ENCODE measurements at places on chromosomes 2 and 18. TPM values are rescaled to one million over a fixed set of nuclear protein-coding genes. Genes with fewer than 3 reads are reported as not detected.

GRCh38 chr2:126876631-126877030 lies 22.1 kb upstream of the TEX51 start:
- H3K27me3 ChIP-seq, result no peaks in the 10 kb centered on the region
- no peak for DNase-seq
- H3K36me3 ChIP-seq, result no peaks in the 10 kb centered on the region
- no peaks in the 10 kb centered on the region for H3K4me1 ChIP-seq
- no peak overlapping the region for H3K27ac ChIP-seq

GRCh38 chr2:55152475-55153412 lies 79.3 kb downstream of the CLHC1 start:
- no peaks in the 10 kb centered on the region for H3K27me3 ChIP-seq
- peaks cover 45% of the 10 kb centered on the region for H3K4me1 ChIP-seq
- DNase-seq, result no peak
- H3K36me3 ChIP-seq, result no peaks in the 10 kb centered on the region

DNA sequence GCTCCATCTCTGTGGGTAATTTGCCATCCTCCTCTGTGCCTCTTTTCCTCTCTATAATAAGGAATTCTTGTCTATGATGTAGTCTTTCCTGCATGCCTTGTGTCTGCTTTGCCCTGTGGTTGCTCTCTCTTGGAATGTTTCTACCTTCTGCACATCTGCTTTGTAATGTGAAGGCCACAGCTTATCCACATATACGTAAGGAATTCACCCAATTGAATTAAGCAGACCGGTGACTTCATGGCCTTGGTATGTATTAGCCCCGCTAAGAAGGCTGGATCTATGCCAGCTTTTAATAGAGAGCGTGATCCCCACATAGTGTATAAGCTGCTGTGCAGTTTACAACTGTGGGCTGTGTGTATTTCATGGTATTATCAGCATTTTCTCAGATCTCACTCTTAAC lies 274.7 kb downstream of the RNF144A start:
- no peaks in the 10 kb centered on the region for H3K36me3 ChIP-seq
- H3K27me3 ChIP-seq, result no peaks in the 10 kb centered on the region
- peaks cover 39% of the 10 kb centered on the region for H3K4me1 ChIP-seq

DNA sequence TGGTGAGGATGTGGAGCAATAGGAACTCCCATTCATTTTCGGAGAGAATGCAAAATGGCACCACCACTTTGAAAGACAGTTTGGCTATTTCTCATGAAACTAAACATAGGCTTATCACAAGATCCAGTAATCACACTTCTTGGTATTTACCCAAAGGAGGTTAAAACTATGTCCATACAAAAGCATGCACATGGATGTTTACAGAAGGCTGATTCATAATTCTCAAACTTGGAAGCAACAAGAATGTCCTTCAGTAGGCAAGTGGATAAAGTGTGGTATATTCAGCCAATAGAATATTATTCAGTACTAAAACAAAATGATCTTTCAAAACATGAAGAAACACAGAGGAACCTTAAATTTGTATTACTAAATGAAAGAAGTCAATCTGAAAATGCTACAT lies 440.6 kb downstream of the FBXO15 start:
- DNase-seq, result no peak
- no peaks in the 10 kb centered on the region for H3K36me3 ChIP-seq
- no peak overlapping the region for H3K27ac ChIP-seq
- H3K4me3 ChIP-seq, result no peak overlapping the region
- 0 out of 2 replicates have a peak, but pooled peaks cover 3% of the 10 kb centered on the region for H3K4me1 ChIP-seq

- H3K4me3 ChIP-seq, result no peak overlapping the region
- no peaks in the 10 kb centered on the region for H3K36me3 ChIP-seq
- H3K27ac ChIP-seq, result peak overlapping the region; percentile 77
- H3K4me1 ChIP-seq, result peaks cover 30% of the 10 kb centered on the region
- H3K27me3 ChIP-seq, result no peaks in the 10 kb centered on the region
Observed at GRCh38 chr2:11698009-11698922, 28.3 kb upstream of the NTSR2 start.

- no peaks in the 10 kb centered on the region for H3K36me3 ChIP-seq
- no peaks in the 10 kb centered on the region for H3K4me1 ChIP-seq
Observed at GRCh38 chr2:47601568-47601967, 181.4 kb upstream of the MSH6 start.

GRCh38 chr2:166972418-166972817 lies 84.1 kb downstream of the XIRP2 start:
- DNase-seq, result no peak
- no peaks in the 10 kb centered on the region for H3K4me1 ChIP-seq
- H3K4me3 ChIP-seq, result no peak overlapping the region
- no peak overlapping the region for H3K27ac ChIP-seq
- H3K27me3 ChIP-seq, result no peaks in the 10 kb centered on the region
- H3K36me3 ChIP-seq, result no peaks in the 10 kb centered on the region

DNA sequence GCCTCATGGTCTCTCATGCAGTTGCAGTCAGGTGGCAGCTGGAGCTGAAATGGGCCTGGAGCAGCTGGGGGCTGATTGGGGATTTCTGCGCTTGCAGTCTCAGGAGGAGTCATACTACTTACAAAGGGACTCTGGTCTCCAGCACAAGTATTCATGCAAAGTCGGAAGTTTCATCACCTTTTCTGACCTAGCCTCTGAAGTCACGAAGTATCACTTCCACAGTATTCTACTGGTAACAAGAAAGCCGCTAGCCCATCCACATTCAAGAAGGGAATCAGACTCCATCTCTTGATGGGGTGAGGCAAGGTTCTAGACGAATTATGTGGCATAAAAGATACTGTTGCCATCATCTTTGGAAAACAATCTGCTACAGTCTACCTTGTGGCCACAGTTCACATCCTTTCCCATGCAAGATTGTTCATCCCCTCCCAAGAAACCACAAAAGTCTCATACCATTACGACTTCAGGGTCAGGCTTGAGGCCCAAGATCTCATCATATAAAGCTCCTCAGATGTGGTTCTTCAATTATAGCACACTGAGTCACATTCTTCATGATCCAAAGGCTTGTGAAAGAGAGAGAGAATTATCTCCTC lies 95.3 kb downstream of the SMC6 start:
- no peak for DNase-seq
- H3K27me3 ChIP-seq, result no peaks in the 10 kb centered on the region
- H3K4me3 ChIP-seq, result no peak overlapping the region

DNA sequence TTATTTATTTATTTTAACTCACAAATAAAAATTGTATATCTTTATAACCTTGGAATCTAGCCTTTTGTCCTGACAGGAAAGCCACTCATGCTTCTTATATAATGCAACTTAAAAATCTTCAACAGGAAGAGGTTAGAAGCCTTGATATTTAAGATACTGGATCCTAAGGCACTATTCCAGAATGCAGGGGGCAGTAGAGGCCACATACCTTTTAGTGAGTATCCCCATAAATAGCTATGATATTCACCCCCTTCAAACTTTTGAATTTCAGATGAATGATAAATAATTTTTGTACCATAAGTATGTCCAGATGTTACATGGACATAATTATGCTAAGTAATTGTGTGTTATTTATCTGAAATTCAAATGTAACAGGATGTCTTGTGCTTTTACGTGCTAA lies 592.7 kb upstream of the VRK2 start:
- H3K36me3 ChIP-seq, result no peaks in the 10 kb centered on the region
- no peaks in the 10 kb centered on the region for H3K4me1 ChIP-seq
- H3K4me3 ChIP-seq, result no peak overlapping the region

DNA sequence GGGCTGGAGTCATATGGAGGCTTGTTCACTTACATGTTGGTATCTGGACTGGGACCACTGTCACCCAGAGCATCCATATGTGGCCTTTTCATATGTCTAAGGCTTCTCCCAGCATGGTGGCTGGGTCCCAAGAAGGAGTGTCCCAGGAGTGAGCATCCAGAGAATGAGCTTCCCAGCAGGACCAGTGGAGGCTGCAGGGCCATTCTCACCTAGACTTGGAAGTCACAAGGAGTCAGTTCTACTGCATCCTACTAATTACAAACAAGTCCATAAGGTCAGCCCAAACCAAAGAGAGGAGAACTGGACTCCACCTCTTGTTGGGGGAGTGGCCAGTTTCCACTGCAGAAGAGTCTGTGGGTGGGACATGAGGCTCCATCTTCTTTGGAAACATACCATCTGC lies 5.1 kb upstream of the TEX51 start:
- DNase-seq, result no peak
- no peaks in the 10 kb centered on the region for H3K4me1 ChIP-seq
- H3K27me3 ChIP-seq, result no peaks in the 10 kb centered on the region

- no peak for DNase-seq
Observed at GRCh38 chr18:62767836-62768557, 52.7 kb downstream of the PHLPP1 start.

GRCh38 chr18:50839996-50840395 lies 20.2 kb upstream of the MRO start:
- DNase-seq, result no peak
- H3K36me3 ChIP-seq, result no peaks in the 10 kb centered on the region
- H3K4me1 ChIP-seq, result 0 out of 2 replicates have a peak, but pooled peaks cover 4% of the 10 kb centered on the region
- H3K27ac ChIP-seq, result no peak overlapping the region

DNA sequence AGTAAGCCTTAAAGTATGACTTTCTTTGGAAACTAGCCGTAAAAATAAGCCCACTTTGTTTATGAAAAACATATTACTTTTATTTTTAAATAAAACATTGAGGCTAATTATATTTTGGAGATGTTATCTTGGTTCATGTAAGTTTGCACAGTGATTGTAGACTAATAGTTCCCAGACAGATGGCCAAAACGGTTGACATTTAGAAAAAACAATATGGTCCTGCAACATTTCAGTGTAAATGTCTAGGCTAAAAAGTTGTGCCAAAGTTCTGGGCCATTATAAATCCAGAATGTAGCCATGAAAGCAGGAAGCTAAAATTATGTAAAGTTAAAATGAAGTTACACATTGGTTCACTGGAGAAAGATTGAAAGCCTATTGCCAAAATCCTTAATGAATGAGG lies 43.6 kb downstream of the SLC5A7 start:
- no peaks in the 10 kb centered on the region for H3K4me1 ChIP-seq
- no peak for DNase-seq
- no peaks in the 10 kb centered on the region for H3K27me3 ChIP-seq
- H3K4me3 ChIP-seq, result no peak overlapping the region
- no peaks in the 10 kb centered on the region for H3K36me3 ChIP-seq
- no peak overlapping the region for H3K27ac ChIP-seq

DNA sequence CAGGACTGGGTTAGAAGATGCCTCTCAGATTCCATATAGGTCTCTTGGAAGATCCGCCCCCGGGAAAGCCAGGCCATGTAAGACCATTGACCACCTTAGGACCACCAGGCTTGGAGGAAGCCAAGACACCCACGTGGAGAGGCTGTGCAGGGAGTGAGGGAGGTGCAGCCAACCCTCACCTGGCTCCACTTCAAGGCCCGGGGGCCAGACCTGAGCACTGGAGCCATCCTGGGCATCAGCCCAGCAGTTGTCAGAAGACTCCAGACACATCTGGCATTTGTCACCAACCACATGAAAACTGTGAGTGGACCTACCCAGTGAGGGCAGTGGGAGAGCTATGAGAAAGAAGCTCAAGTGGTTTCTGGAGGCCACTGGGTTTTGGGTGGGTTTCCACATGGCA lies 214.4 kb downstream of the MYT1L start:
- H3K4me1 ChIP-seq, result peaks cover 5% of the 10 kb centered on the region
- H3K27me3 ChIP-seq, result no peaks in the 10 kb centered on the region
- H3K27ac ChIP-seq, result no peak overlapping the region

DNA sequence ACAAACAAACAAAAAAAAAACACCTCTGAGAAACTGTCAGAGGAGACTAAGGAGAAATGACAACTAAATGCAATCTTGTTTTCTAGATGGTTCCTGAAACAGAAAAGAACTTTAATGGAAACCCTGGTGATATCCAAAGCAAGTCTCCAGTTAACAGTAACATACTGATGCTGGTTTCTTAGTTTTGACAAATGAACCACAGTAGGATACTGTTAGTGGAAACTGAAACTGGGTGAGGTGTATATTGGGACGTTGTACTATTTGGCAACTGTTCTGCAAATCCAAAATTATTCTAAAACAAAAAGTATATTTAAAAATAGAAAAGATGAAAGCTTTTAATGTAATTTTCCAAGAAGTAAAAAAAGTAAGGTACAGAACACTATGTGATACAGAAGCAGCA lies 11.4 kb downstream of the SESTD1 start:
- H3K36me3 ChIP-seq, result no peaks in the 10 kb centered on the region
- no peak overlapping the region for H3K27ac ChIP-seq
- no peak for DNase-seq
- H3K4me3 ChIP-seq, result no peak overlapping the region
- H3K4me1 ChIP-seq, result no peaks in the 10 kb centered on the region

- no peaks in the 10 kb centered on the region for H3K27me3 ChIP-seq
- DNase-seq, result no peak
- no peak overlapping the region for H3K27ac ChIP-seq
- H3K36me3 ChIP-seq, result no peaks in the 10 kb centered on the region
- no peaks in the 10 kb centered on the region for H3K4me1 ChIP-seq
Observed at GRCh38 chr2:40341198-40341597, 110.7 kb downstream of the SLC8A1 start.

DNA sequence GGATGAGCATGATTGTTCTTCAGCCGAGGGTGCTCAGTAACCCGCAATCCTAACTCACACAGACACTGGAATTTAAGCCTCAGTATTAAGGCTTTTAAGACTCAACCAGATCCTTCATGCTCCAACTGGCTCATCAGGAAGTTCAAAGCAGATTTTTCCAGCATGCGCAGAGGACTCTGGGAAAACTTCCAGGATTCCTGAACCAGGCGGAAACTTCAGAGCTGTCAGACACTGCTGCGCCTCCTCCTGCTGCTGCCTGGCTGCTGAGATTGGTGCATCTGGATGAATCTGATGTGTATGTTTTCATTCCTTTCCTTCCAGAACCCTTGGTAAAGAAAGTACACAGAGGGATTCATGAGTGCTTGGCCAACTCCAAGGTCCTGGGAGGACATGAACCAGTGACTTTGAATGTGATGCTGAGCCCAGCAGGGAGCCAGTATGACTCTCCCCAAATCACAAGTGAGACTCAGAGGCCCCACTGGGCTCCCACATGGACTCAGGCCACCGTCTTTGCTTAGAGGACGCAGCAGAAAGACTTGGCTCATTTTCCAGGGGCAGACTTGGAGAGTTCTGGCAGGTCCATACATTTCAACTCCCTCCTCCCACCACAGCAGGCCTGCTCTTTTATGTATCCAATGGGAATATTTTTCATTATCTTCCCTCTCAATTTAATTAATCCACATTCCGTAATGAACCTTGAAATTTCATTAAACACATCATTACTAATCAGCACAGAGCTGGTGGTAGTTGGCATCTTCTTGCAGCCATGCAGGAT lies 143.5 kb upstream of the HDAC4 start:
- no peaks in the 10 kb centered on the region for H3K4me1 ChIP-seq
- peaks cover 47% of the 10 kb centered on the region for H3K27me3 ChIP-seq
- no peak overlapping the region for H3K4me3 ChIP-seq
- no peak for DNase-seq
- H3K36me3 ChIP-seq, result no peaks in the 10 kb centered on the region

- no peaks in the 10 kb centered on the region for H3K4me1 ChIP-seq
- H3K36me3 ChIP-seq, result no peaks in the 10 kb centered on the region
- DNase-seq, result no peak
- H3K4me3 ChIP-seq, result no peak overlapping the region
- no peaks in the 10 kb centered on the region for H3K27me3 ChIP-seq
Observed at GRCh38 chr18:67639872-67640271, 123.4 kb upstream of the DSEL start.

GRCh38 chr2:216082117-216082711 lies 495 bp downstream of the TMEM169 start:
- peak overlapping the region; percentile 48 for H3K4me3 ChIP-seq
- peaks cover 22% of the 10 kb centered on the region for H3K4me1 ChIP-seq
- H3K27me3 ChIP-seq, result peaks cover 3% of the 10 kb centered on the region
- H3K36me3 ChIP-seq, result no peaks in the 10 kb centered on the region
- DNase-seq, result no peak
- no peak overlapping the region for H3K27ac ChIP-seq

DNAJC10 gene
- total RNA-seq, result 102 TPM

PAIP2B gene
- total RNA-seq, result 0.34 TPM

MC5R gene
- not detected for total RNA-seq

SPEG gene
- 0.44 TPM for total RNA-seq

RETSAT gene
- 55.8 TPM for total RNA-seq

MXD1 gene
- 3.1 TPM for total RNA-seq

SP140 gene
- total RNA-seq, result 2.2 TPM

All from SJSA1 (cell line).